SK-MEL-5 (cell line): ENCODE measurements at places on chromosomes 12 and 14. TPM values are rescaled to one million over a fixed set of nuclear protein-coding genes. Genes with fewer than 3 reads are reported as not detected.

REP15 gene
- 0.13 and 1.4 TPM in 2 replicates for total RNA-seq

GRIN2B gene
- total RNA-seq = 6.7 and 7.2 TPM in 2 replicates

NKX2-1 gene
- total RNA-seq = not detected in 2 replicates

SLCO1B1 gene
- total RNA-seq = not detected in 2 replicates

NOXRED1 gene
- 0.21 and 0.24 TPM in 2 replicates for total RNA-seq

KRT77 gene
- not detected in 2 replicates for total RNA-seq

GRCh38 chr12:105574056-105574715 lies 243.7 kb downstream of the C12orf75 start:
- DNase-seq = no peak

- DNase-seq = no peak
Measured at GRCh38 chr14:34398024-34398423, 64.0 kb downstream of the SPTSSA start.

DNA sequence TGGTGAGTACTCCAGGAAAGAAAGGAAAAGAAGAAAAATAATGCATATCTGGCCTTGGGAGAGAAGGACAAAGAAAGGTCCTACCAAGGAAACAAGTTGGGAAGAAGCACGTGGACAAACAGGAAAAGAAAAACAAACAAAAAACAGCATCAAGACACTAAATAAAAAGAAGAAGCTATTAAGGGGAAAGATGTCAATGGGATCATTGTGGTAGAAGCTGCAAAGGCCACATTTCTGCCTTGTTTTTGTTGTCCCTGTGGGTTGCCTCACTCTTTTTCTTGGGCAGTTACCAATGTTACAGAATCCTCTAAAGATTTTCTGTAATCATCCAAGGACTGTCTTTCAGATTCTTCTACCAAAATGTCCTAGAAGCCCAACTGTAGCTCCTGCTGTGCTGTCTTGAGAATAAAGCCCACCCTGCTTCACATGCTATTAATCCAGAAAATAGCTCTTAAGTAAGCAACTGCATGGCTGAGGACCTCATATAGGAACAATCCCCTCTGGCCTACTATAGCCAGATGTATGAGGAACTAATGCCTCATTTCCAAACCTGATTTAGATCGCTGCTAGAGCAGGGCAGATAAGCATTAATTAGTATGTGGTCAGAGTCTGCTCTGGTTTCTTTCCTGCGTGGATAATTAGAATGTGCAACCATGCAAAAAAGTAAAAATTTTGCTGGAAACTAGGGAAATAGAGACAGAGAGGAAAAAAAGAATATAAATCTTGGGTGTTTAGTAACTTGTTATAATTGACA lies 10.2 kb upstream of the CPNE8 start:
- DNase-seq = no peak

DNA sequence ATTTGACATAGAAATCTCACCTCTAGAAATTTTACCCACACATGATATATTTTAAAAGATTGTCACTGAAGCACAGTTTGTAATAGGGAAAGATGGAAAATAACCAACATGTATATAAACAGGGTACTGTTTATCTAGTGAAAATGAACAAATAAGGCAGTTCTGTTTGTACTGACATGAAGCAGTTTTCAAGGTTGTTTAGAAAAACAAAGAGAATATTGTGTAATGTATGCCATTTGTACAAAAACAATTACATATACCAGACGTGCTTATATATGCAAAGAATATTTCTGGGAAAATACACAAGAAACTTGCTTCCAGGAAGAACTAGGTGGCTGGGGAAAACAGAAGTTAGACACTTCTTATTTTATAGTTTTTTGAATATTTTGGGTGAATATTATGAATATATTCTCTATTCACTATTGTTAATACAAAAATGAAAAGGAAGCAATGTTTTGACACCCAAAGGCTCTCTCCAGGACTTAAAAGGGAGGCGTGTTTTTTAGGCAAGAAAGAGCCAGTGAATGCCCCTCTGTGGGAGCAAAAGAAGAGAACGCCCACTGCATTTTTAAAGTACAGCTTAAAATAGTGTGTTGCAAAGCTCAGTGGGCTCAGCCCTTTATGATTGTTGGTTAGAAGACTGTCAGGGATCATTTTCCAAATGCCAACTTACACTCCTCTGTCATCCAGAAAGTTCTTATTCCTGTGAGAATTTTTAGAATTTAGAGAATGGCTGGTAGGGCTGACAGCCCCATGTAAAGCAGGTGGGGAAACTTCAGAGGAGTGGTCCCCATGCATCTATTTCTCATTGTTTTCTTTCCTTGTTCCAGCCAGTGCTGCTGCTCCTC lies 59.6 kb upstream of the FERMT2 start:
- DNase-seq = no peak

GRCh38 chr12:30928356-30929244 lies 2.1 kb downstream of the TSPAN11 start:
- no peak for DNase-seq

GRCh38 chr14:106826833-106827369 lies 1300.5 kb downstream of the TMEM121 start:
- DNase-seq = no peak

- no peak for DNase-seq
Measured at GRCh38 chr12:15123401-15123800, 97.8 kb downstream of the RERG start.

DNA sequence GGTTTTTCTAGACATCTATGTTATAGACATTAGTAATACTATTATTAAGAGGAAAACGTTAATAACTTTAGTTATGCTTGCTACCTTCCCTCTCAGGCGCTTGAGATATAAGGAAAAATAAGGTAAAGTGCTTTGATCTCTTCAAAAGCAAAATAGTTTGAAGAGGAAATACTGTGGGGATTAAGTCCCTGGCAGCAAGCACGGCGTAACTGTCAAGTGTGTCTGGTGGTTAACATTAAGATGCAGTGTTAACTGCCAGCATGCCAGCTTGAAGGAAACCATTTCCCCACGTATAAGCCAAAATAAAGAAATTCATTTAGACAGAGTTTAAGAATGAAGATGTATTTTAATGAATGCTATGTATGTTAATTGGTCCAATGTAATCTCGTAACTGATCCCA lies 31.8 kb downstream of the PELI2 start:
- no peak for DNase-seq

DNA sequence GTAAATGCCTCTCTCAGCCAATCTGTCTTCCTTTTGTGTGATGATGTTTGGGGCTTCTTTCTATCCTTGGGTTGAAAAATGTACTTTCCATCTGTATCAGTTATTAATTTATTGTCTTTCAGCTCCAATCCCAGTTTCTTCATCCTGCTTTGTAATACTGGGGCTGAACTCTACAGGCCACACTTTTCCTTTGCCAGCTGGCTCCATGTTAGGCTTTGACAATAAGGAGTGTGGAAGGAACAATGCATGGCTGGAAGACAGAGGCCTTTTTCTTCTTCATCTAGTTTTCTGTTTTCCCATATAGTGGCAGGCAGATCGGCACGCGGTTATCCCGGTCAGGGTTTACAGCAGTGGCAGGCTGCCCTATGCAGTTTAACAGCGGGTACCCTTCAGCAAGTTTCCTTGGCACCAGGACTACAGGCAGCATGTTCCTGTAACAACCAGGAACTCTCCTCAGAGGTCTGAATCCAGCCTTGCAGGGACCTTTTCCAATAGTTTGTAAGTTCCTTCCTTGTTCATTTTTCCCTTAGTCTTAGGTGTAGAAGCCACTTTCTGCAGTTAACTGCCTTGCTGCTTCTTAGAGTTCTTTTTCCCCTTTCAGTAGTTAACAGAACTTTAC lies 38.5 kb upstream of the CRACR2A start:
- no peak for DNase-seq

DNA sequence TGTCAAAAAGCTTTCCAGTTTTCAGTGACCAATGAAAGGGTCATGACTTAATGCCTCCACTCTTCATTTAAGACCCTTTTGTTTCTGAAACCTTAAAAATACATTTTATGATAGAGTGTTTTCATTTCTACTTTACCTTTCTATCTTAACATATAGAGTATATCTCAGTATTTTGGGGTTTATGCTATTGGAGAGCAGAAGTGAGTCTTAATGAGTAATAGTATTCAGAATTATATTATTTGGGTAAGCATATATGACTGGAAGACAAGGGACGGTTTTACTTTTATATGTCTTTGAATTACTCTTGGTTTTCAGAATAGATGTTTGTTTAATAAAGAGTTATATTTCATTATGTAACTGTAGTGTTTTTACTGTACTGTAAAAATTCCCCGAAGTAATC lies 10.8 kb downstream of the ARHGAP5 start:
- no peak for DNase-seq

DNA sequence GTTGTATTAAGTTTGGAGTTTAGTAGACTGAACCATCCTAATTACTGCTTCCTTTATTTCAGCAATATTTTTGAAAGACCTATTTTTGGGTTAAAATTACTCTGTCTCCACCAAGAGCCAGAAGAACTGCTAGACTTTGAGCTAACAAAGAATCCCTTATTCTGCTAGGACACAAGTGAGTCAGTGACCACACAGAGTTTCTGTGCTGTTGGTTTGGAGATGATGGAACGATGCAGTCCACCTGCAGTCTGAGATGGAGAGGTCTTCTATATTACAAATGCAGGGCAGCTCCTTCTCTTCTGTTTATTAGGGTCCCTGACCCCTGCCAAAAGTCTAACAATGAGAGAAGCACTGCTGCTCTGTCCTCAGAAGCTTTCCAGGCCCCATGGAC lies 6.7 kb upstream of the STXBP6 start:
- peak; percentile 42 for DNase-seq

DNA sequence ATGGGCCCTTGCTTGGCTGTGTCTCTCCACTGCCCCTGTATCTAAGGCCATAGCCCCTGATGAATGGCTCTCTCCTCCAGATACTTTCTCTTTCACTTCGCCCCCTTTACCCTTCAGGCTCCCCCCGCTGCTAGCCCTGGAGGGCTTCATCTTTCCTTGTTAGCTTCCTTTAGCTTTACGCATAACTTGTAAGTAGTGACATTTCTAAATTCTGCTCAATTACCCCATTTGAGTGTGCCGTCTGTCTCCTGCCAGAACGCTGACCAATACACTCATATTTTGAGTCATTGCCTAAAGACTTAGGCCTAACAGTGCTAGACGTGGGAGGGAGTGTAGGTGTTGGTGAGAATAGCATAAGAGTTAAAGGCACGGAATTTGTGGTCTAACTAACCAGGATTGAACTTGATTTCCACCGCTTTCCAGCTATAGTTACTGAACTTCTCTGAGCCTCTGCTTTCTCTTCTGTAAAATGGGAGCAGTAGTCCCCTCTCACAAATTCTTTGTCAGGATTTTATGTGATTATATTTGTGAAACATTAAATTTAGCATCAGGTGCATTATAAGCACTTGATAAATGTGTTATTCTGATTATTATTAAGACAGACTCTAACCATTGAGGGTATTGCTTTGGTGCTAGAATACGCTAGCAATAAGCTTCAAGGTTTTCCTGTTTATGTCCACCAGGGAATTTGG lies 129.3 kb downstream of the ZFP36L1 start:
- no peak for DNase-seq
